ENCODE measurements at places on chromosomes 3 and 15.

GRCh38 chr15:64525828-64526530 lies 65.6 kb downstream of the ZNF609 start:
- no peak for DNase-seq

- DNase-seq: no peak
These were observed 17.6 kb downstream of the TKT start for GRCh38 chr3:53238051-53238850.

GRCh38 chr15:65421360-65422215 lies 1.2 kb downstream of the IGDCC4 start:
- no peak for DNase-seq

DNA sequence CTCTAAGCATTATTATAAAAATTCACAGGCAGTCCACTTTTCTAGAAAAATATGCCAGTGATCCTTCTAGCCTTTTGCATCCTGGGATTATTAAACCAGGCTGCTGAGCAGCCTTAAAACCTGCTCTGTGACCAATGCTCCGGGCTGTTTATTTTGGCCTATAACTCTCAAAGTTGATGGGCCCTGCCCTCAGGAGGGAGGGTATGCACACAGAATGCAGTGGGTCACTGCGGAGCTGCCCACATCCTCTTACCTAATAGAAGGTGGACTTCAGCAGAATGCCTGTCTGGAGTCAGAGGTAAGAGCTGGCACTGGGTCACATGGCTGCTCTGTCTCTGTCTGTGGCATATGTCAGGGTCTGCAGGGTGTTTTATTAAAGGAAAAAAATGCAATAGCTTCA lies 26.0 kb downstream of the CPNE4 start:
- no peak for DNase-seq
